Activated CD4-positive, alpha-beta T cell treated with anti-CD3 and anti-CD28 coated beads, Interleukin-2, amount 10 ng/mL, durations not matched to agents 7 days and 5 days (primary cell): ENCODE measurements at places on chromosomes 5 and 9.

DNA sequence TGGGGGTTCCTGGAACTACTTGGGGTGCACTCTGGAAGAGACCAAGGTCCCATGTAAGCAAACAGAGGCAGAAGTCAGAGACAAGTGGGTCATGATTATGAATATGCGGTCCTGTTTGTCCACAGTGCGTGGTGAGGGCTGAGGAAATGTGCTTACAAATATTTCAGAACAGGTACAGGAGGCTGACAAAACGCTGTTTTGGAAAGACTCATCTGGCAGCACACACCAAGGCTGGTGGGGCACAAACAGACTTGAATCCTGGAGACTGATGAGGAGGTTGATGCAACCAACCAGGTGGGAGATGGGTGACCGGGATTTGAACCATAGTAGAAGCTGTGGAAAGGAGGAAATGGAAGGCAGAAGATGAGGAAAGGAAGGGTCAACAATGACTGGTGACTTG, 83.8 kb downstream of the ADRB2 start:
- DNase-seq, result no peak
- H3K36me3 ChIP-seq, result no peaks in the 10 kb centered on the region
- peaks cover 9% of the 10 kb centered on the region for H3K4me1 ChIP-seq
- peaks cover 6% of the 10 kb centered on the region for H3K27me3 ChIP-seq

DNA sequence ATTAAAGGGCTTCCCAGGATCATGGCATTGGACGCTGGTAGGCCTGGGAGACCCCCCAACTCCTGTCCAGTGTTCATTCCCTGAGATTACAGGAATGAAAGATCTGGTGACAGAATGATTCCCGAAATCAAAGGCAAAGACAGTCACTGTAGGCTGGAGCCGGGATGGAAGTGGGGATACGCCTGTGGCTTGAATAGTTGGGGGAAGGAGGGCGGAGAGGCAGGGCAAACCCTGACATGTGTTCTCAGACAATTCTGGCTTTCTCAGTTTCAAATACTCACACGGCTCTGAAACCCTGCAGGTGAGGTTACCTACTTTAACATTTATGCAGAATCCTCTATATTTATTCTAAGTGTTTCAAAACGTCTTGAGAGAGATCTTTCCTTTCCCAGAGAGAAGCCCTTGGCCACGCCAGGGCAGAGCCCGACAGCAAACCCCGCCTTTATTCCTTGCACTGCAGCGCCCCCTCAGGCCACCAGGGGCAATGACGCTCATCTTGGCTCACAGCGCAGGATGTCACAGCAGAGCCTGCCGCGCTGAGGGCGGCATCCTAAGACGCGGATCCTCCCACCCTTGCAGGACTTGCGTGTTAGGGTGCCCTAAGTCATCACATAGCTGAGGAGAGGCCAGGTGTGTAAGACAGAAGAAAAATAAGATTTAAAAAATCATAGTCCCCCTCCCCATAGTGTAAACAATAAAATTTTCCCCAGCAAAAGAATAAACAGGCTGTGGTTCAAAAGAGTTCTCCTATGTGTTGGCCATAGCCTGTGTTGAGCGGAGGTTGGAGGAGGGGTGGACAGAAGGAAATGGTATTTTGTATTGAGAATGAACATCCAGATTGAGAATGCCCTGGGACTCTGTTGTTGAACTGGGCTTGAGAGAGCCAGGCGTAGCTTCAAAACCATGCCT, 284.5 kb downstream of the NTRK2 start:
- H3K27me3 ChIP-seq, result no peaks in the 10 kb centered on the region
- no peaks in the 10 kb centered on the region for H3K4me1 ChIP-seq
- H3K4me3 ChIP-seq, result no peak overlapping the region
- peak; percentile 66 for DNase-seq

GRCh38 chr5:152061095-152061494, 136.4 kb upstream of the GLRA1 start:
- H3K27me3 ChIP-seq, result no peaks in the 10 kb centered on the region
- no peak for DNase-seq
- H3K27ac ChIP-seq, result no peak overlapping the region
- H3K36me3 ChIP-seq, result no peaks in the 10 kb centered on the region
- no peak overlapping the region for H3K4me3 ChIP-seq
- no peaks in the 10 kb centered on the region for H3K4me1 ChIP-seq

GRCh38 chr5:43572357-43572756, 15.5 kb upstream of the PAIP1 start:
- DNase-seq, result no peak
- H3K27ac ChIP-seq, result no peak overlapping the region
- no peak overlapping the region for H3K4me3 ChIP-seq
- H3K4me1 ChIP-seq, result no peaks in the 10 kb centered on the region

GRCh38 chr9:129761293-129761900, 8.6 kb upstream of the PTGES start:
- no peak overlapping the region for H3K27ac ChIP-seq

GRCh38 chr5:61949054-61949678, 356.8 kb upstream of the KIF2A start:
- H3K4me3 ChIP-seq, result no peak overlapping the region
- no peaks in the 10 kb centered on the region for H3K27me3 ChIP-seq

DNA sequence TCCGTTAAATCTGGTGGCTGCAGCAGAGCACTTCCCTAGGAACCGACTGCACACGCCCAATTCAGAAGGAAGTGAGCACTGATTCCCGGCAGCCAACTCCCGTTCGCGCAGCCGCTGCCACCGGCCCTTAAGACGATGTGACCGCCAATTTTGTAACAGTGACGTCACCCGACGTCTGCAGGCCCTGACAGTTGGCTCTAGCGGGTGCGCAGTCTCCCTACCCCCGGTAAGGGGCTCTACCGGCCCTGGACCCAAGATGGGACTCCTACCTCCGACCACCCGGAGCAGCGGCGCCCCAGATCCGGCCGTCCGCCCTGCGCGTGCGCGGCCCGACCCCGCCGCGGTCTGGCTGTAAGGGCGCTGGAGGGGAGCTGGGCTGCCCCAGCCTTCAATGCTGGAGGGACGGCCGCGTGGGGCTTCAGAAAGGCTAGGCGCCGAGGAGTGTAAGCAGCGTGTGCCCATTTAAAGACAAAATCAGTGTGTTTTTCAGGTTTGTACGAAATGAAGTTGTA, 19.1 kb downstream of the DNAJA1 start:
- DNase-seq, result peak; percentile 70
- peaks cover 19% of the 10 kb centered on the region for H3K4me1 ChIP-seq
- H3K27me3 ChIP-seq, result no peaks in the 10 kb centered on the region
- H3K36me3 ChIP-seq, result peaks cover 28% of the 10 kb centered on the region
- peak overlapping the region; percentile 77 for H3K27ac ChIP-seq
- H3K4me3 ChIP-seq, result peak overlapping the region; percentile 73

DNA sequence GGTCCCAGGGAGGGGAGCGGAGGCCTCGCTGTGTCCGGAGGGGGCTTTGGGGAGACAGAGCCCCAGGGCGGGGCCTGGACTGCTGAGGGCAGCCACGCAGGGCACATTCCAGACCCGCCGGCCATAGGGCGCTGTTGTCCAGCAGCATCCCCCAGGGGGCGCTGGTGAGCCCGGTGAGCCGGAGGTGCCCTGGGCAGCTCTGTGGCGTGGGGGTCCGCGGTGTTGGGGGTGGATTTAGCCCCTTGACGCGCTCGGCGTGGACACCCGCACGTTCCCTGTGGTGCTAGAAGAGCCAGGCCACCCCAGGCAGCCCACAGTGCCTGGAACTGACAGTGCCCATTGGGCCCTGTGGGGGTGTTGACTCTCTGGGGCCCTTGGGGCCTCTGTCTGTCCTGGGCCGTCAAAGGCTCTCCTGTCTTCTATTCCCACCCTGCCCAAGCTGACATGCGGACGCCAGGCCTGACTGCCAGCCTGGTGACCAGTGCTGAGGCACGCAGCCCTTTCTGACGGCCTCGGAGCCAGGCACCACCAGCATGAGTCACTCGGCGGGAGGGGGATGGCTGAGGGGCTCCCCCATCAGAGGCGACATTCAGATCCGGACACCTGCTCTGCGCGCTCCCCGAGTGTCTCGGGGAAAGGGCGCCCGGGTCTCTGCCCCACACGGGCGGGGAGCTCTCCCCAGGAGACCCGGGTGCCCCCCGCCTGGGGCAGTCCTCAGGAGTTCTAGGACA, 23.9 kb downstream of the TPPP start:
- H3K27ac ChIP-seq, result no peak overlapping the region
- DNase-seq, result peak; percentile 44
- H3K4me1 ChIP-seq, result peaks cover 6% of the 10 kb centered on the region
- H3K4me3 ChIP-seq, result no peak overlapping the region

GRCh38 chr5:35058374-35058788, 10.6 kb upstream of the AGXT2 start:
- DNase-seq, result no peak
- no peaks in the 10 kb centered on the region for H3K4me1 ChIP-seq
- H3K27me3 ChIP-seq, result peaks cover 37% of the 10 kb centered on the region
- H3K4me3 ChIP-seq, result no peak overlapping the region
- no peak overlapping the region for H3K27ac ChIP-seq

GRCh38 chr5:148523139-148523538, 131.2 kb downstream of the HTR4 start:
- no peak overlapping the region for H3K27ac ChIP-seq
- H3K4me3 ChIP-seq, result no peak overlapping the region
- H3K27me3 ChIP-seq, result peaks cover 4% of the 10 kb centered on the region
- H3K4me1 ChIP-seq, result no peaks in the 10 kb centered on the region

DNA sequence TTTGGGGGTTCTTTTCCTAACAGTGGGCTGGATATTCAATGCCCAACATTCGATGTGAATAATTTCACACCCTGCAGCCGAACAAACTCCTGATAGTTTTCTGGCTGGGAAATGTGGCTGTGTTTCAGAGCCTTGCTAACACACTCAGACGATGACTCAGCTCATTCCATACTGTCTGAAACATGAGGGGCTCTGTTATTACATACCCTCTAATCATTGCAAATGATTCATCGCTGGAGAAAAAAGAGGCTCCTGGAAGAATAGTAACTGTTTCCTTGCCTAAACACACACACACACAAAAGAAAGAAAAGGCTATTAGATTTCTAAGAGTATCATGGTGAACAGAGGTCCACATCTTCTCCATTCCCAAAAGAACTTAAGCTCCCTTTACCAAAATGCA, 75.8 kb downstream of the OXCT1 start:
- no peak overlapping the region for H3K27ac ChIP-seq
- peaks cover 27% of the 10 kb centered on the region for H3K36me3 ChIP-seq
- no peak overlapping the region for H3K4me3 ChIP-seq
- no peaks in the 10 kb centered on the region for H3K4me1 ChIP-seq
- no peak for DNase-seq

GRCh38 chr5:18000744-18001143, 366.5 kb downstream of the TAF11L14 start:
- H3K27me3 ChIP-seq, result no peaks in the 10 kb centered on the region
- no peak overlapping the region for H3K4me3 ChIP-seq
- H3K36me3 ChIP-seq, result no peaks in the 10 kb centered on the region
- no peak for DNase-seq
- H3K4me1 ChIP-seq, result no peaks in the 10 kb centered on the region
- no peak overlapping the region for H3K27ac ChIP-seq

DNA sequence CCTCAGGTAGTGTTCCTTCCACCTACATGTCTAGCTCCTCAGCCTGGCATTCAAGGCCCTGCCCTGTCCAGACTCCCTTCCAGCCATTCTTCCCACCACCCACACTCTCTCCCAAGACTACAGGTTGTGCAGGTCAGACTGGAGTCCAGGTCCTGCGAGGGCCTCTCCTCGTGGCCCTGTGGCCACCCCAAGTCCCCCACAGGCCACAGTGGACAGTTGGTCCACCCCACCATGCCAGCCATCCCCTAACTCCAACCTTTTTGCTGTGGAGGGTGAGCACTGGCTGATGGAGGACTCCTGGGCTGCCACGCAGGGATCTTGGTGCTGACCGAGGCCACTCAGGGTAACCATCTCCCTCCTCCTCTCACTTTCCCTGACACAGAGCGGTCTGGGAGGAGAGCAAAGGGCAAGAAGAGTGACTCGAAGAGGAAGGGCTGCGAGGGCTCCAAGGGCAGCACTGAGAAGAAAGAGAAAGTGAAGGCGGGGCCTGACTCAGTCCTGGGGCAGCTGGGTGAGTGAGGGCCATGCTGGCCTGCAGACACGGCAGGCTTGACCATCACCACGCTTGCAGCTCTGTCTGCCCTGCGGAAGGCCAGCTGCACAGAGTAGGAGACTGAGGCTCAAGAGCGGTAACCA, 51.0 kb downstream of the JADE2 start:
- H3K27me3 ChIP-seq, result no peaks in the 10 kb centered on the region
- DNase-seq, result no peak
- H3K4me3 ChIP-seq, result no peak overlapping the region
- no peak overlapping the region for H3K27ac ChIP-seq

- no peak overlapping the region for H3K27ac ChIP-seq
- peaks cover 44% of the 10 kb centered on the region for H3K36me3 ChIP-seq
Observed at GRCh38 chr5:77697692-77698091, 59.2 kb upstream of the OTP start.

- H3K4me1 ChIP-seq, result no peaks in the 10 kb centered on the region
- no peak for DNase-seq
- no peak overlapping the region for H3K27ac ChIP-seq
- H3K4me3 ChIP-seq, result no peak overlapping the region
Observed at GRCh38 chr9:76798527-76798926, 34.3 kb downstream of the PCA3 start.

GRCh38 chr9:35338561-35339274, 151.2 kb upstream of the RUSC2 start:
- no peaks in the 10 kb centered on the region for H3K36me3 ChIP-seq
- no peak overlapping the region for H3K4me3 ChIP-seq
- no peak overlapping the region for H3K27ac ChIP-seq

DNA sequence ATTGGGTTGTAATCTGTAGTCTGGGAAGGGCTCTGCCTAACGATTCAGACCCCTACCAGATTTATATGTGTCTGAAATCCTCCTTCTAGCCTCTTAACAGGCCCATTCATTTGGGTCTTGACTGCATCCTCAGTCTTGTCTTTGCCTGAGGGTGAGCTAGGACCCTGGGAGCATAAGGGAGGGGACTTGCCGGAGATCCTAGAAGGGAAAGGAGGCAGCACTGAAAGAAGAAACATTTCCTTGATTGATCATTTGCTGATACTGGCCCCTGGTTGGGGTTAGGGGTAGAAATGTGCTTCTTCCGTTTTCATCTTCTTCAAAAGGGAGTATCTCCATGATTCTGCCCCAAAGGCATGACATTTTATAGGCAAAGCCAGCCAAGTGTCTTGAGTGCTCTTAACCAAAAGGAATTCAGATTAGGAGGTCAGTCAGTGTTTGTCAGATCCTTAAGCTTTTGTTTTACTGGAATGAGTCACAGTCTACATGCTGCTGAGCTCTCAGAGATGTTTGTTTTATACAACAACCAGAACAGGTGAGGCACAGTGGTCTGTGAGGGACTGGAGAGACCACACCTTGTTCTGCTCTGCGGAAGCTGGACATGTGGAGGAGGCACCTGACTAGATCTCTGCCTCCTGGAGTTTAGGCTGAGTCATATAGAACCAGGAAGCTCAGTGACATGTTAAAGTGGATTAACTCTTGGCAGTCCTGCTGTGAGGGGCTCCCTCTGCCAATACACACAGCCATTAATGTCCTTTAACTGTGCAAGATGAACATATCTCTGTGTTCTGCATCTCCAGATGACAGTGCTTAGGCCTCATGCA, 37.7 kb downstream of the PCDHAC2 start:
- no peaks in the 10 kb centered on the region for H3K4me1 ChIP-seq
- H3K27ac ChIP-seq, result no peak overlapping the region
- no peaks in the 10 kb centered on the region for H3K36me3 ChIP-seq
- no peak for DNase-seq

GRCh38 chr5:105849701-105850100, 1821.0 kb downstream of the EFNA5 start:
- H3K4me3 ChIP-seq, result no peak overlapping the region
- H3K36me3 ChIP-seq, result no peaks in the 10 kb centered on the region
- H3K4me1 ChIP-seq, result no peaks in the 10 kb centered on the region
- H3K27me3 ChIP-seq, result no peaks in the 10 kb centered on the region
